ENCODE measurements at places on chromosomes 5 and 9.

- no peak for DNase-seq
Measured at GRCh38 chr9:1202512-1203280, 152.5 kb downstream of the DMRT2 start.

DNA sequence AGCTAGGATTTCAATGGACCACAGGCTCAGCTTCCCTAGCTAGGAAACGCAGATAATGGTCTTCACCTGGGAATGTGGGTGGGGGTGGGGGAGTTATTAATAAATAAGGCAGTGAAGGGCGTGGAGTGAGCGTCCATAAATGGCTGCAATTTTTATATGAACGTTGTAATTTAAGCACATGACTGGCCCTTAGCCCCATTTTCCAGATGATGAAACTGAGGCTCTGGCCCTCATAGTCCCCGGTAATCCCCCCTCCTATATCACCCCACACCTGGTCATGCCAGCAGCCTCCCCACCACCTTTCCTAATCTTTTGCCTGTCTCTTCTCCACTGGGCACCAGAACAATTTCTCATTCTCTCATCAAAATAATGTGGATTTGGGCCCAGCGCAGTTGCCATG lies 61.9 kb upstream of the LMX1B start:
- DNase-seq = no peak

GRCh38 chr5:93279296-93279963 lies 301.6 kb downstream of the NR2F1-AS1 start:
- no peak for DNase-seq

DNA sequence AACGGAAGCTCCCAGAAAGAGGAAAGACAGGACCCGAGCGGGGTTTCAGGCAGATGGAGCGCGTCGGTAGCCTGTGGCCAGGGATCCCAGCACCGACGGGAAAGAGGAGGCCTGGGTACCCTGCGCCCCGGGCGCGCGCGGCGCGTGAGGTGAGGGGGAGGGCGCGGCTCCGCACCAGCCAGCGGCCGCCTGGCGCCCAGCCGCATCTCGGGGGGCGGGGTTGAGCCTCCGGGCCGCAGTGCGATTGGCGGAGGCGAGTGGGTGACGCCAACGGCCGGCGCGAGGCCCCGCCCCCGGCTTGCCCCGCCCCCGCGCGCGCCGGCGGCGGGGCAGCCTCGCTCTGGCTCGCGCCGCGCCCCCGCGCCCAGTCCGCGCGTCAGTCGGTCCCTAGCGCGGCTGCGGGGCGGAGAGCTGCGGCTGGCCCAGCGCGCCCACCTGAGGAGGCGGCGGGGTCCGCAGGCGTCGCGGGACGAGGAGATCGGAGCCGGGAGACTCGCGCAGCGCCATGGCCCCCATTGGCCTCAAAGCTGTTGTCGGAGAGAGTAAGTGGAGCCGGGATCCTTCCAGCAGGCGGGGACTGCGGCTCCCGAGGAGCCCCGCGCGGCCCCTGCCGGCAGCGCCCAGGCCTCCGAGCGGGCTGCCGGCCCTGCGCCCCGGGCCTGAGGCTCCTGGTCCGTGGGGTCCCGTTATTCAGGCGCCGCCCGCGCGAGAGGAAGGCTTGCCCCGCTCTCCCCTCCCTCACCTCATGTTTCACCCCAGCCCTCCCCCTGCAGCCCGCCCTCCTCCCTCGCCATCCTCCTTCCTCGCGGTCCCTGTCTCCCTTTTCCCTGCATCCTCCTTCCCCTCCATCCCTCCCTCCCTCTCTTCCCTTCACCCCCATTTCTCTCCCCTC lies at the start of gene STXBP1:
STXBP1 (plus strand) TSS at position 379 of the 892 bp plus-strand sequence; CDS start at position 506, 127 bp downstream.
- DNase-seq = peak; percentile 78

GRCh38 chr5:160260881-160261815 lies 31.8 kb downstream of the FABP6 start:
- no peak for DNase-seq
